ENCODE measurements at places on chromosomes 1 and 21.

DNA sequence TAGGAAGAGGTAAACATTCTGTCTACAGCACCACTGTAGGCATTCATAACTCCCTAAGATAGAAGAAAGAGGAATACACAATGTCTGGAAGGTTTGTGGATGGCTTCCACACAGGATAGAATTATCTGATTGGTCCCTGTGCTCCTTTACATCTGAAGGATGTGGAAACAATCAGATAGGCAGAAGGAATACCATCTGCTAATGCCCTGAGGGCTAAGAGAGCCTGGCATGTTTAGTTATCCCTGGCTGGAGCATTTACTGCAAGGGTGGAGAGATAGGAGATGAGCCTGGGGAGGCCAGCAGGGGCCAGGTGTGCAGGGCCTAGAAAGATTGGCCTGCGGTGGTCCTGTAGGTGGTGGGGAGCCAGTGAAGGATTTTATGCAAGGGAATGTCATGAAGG lies 8.6 kb upstream of the ACBD3 start:
- DNase-seq, result no peak

DNA sequence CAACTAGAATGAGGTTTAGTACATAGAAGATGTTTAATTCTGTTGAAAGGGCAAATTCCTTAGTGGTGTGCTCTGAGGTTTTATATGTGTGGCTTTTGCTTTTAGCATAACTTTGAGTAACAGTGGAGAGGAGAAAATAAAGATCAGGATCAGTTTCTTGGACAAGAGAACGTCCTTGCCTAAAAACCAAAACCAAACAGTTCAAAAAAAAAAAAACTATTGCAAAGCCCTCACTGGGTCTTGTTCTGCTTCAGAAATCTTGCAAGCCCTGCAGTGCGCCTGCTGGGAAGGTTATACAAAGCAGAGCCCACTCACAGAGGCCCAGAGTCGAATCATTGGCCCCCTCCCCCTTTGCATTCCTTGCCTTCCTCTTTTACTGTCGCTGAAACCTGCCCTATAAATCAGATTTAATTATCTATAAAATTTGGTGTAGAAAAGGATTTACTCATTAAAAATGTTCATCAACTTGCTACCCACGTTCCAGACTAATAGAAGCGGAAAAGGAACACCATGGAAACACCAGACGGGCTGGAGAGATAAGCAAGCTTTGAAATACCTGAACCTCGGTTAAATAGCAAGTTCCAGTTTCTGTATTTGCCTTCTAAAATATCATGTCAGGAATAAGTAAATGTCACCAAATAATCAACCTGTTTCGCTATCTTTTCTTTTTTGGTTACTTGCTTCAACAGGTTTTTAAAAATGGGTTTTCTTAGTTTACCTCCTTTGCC lies 201.6 kb upstream of the PTBP2 start:
- DNase-seq, result no peak

GRCh38 chr21:46069719-46070279 lies 28.1 kb upstream of the COL6A2 start:
- DNase-seq, result no peak

DNA sequence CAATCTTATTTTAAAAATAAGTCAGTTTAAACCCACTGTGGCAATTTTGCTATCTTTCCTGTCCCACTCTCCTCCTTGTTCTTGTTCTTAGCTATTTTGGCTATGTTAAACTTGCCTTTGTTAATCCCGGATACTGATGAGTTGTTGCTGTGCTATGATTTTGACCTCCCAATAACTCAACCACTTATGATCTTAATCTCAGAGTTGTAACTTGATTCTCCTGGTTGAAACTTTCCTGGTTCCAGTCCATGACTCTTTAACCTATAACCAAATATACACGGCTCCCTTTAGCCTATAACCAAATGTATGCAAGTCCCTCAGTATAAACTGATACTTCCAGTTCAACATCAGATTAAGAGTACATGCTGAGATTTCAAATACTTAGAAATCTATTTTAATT lies 15.6 kb upstream of the ACADM start:
- no peak for DNase-seq

- DNase-seq, result no peak
These were observed 112.5 kb upstream of the GFI1 start for GRCh38 chr1:92599184-92599583.

- no peak for DNase-seq
These were observed 33.9 kb downstream of the LRRC40 start for GRCh38 chr1:70171512-70171911.

- no peak for DNase-seq
These were observed 7.9 kb downstream of the CDK18 start for GRCh38 chr1:205512059-205513045.

DNA sequence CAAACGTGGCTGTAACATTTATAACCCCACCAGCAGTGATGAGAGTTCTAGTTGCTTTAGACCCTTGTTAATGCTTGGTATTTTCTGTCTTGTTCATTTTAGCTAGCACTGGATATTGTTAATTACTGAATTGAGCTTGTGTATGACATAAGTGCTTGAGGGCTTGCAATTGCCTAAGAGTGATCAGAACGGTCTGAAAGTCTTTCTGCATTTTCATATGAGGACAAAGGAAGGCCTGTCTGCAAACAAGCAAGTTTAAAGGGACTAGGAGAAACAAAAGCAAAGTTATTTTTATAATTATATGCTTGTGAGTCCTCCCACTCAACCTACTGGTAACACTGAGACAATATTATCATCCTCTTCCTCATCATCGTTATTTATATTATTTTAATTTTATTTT lies 305.5 kb upstream of the DUSP10 start:
- DNase-seq, result no peak

GRCh38 chr1:98496256-98496995 lies 165.1 kb upstream of the SNX7 start:
- no peak for DNase-seq

DNA sequence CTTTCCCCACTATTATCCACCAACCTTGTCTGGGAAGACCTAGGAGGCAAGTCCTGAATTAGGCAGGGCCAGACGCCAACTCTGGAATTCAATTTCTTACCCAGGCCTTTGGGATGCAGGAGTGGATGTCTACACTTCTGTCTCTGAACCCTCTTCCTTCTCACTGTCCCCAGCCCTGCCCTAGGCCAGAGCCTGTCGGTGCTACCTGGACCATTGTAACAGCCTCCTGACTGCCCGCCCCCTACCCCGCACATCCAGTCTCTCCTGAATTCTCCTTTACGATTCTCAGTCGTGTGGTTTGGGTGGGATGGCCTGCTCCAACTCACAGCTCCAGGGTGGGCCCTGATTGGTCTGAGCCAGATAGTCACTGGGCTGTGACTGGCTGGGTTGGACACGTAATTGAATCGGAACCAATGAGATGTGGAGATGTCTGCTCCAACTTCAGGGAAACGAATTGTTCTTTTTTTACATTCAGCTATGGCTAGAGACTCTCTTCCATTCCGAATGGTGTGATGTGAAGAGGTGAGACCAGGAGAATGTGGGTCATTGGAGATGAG lies 304.6 kb downstream of the PTPRU start:
- no peak for DNase-seq

DNA sequence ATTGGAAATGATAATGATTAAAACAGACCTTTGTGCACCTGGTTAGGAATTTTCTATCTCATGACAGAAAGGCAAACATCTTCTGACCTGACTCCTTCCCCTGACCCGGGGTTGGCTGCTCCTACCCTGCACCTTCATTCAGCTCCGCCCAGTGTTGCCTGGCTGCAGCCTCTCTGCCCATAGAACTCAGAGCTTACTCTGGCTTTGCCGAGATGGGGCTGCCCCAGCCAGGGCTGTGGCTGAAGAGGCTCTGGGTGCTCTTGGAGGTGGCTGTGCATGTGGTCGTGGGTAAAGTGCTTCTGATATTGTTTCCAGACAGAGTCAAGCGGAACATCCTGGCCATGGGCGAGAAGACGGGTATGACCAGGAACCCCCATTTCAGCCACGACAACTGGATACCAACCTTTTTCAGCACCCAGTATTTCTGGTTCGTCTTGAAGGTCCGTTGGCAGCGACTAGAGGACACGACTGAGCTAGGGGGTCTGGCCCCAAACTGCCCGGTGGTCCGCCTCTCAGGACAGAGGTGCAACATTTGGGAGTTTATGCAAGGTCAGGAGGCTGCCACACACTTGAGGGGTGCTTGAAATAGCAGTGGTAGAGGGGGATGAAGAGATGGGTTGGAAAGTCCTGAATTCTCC lies at the start of gene DIO1:
TSS of gene DIO1 (plus strand) at position 189 of the 638 bp plus-strand sequence. CDS start at position 213, 24 bp downstream.
- DNase-seq, result no peak

DNA sequence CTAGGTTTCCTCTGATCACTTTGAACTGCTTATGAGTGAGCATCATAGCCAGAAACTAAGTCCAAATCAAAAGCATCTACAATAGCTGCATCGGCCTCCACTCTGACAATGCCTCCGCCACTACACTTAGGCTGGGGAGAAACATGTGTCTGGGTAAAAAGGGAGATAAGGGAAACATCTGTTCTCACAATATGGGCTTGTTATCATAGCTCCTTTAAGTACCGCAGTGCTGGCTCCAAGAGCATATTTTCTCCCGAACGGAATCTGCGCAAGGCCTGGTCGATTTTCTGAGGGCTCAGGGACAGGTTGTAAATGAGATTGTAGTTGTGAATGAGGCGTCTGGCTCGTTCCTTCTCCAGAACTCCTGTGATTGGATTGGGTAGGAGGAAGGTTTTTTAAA lies 63.9 kb upstream of the CYP2J2 start:
- no peak for DNase-seq

DNA sequence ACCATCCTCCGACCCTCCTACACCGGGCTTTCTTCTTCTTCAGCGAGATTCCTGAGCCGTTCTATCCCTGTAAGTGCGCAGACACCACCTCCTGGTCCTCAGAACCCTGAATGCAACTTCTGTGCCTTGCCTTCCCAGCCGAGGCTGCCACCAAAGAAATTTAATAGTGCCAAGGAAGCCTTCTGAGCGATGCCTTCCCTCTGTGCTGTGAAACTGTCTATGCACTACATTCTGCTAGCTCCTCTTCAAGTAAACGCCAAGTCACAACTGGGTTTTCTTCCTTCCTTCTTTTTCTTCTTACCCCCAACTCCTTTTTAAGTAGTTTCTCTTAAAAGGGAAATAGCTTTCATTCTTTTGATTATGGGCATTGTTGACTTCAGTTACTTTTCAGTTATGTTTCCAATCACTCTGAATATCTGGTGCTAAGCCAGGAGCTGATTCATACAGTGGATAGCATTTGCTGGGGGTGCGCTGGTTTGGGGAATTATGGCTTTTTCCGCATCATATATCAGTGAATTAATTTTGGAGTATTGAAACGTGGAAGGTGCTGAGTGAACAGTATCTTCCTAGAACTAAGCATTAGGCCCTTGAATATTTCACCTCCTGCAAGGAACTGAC lies 38.6 kb upstream of the GPR88 start:
- DNase-seq, result no peak

- DNase-seq, result no peak
These were observed 3.1 kb downstream of the PADI1 start for GRCh38 chr1:17207966-17208418.

- DNase-seq, result no peak
These were observed 63.0 kb downstream of the B3GALNT2 start for GRCh38 chr1:235441159-235441685.
